AG08395 (cell line): ENCODE measurements at places on chromosomes 2 and 18.

DNA sequence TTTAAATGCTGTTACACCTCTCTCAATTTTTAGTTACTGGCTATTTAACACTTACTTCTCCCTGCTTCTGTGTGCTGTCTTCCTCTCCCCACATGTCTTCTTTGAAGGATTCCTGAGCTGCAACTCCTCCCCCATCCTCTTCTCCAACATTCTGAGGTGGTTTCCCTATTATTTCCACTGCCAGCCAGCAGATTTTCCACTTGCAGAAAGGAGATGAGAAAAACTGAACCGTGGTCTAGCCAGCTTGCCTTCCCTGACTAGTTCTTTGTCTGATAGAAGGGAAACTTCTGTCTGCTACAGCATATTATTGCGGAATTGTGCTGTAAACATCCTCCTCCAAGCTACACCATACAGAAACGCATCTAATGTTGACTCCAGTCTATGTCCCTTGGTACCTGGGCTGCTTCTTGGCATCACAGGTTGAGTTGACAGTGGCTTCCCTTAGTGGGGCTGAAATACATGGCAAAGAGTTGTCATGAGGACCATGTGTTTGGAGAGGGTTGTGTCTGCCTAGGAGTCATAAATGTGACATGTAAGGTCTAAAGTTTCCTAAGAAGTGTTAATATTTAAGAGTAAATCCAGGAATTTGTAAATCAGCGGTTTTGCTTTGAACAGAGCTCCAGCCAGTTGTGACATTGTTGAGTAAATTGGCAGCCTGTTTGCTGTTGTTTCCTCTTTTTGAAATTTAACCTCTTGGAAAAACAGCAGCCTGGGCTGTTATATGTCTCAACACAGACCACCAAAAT is 68.3 kb upstream of the RND3 start:
- no peak for DNase-seq

DNA sequence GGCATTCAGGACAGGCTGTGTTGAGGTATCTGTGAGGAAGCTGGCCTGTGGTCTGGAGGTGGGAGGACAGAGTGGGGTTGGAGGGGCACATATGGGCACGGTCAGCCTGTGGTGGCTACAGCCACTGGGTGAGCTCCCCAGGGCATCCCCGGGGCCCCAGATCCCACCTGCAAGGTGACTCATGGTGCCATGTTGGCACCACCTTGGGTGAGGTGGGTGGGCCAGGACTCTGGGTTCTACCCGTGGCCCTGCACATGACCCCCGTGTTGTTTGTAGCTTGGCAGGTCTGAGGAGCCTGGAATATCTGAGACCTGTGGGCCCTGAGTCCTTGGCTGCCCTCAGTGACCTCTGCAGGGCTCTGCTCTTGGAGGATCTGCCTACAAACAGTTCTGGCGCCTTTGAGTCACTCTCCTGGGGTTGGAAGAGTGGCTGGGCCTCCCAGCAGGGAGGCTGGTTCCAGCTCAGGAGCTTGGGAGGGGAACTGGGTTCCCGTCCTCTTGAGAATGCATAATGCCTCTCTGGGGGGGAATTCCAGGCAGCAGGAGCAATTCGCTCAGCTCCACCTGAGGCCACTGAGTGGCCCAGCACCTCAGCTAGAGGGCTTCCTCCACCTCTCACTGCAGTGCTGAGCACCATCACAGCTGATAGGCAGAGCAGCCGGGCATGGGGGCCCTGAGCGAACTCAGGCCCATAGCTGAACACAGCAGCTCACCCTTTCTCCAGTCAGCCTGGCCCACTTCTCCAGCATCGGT is 105.1 kb downstream of the DYSF start:
- no peak for DNase-seq

- DNase-seq = no peak
These were observed 108.8 kb downstream of the FMNL2 start for GRCh38 chr2:152443771-152444170.

- no peak for DNase-seq
These were observed 16.2 kb downstream of the SALL3 start for GRCh38 chr18:78995740-78996395.

- DNase-seq = no peak
These were observed 107.4 kb upstream of the GLI2 start for GRCh38 chr2:120628248-120628647.

GRCh38 chr2:216517447-216518225 is 19.0 kb downstream of the RPL37A start:
- DNase-seq = no peak

DNA sequence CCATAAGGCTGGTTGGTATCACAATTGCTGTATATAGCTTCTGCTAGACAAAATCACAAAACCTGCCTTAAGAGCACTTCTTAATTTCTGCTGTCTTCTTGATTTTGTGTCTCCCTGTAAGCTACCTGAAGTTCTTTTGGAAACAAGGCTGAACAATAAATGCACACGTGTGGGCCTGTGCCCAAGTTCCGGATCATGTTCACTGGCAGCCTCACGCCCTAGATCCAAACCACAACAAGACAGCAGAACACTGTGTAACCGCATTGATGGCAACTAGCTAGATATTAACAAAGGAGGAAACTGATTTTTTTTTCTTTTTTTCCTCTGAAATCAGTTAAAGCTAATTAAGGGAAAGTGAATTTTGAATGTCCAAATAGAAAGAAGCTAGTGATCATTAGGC is 81.5 kb upstream of the LYPD6B start:
- no peak for DNase-seq

DNA sequence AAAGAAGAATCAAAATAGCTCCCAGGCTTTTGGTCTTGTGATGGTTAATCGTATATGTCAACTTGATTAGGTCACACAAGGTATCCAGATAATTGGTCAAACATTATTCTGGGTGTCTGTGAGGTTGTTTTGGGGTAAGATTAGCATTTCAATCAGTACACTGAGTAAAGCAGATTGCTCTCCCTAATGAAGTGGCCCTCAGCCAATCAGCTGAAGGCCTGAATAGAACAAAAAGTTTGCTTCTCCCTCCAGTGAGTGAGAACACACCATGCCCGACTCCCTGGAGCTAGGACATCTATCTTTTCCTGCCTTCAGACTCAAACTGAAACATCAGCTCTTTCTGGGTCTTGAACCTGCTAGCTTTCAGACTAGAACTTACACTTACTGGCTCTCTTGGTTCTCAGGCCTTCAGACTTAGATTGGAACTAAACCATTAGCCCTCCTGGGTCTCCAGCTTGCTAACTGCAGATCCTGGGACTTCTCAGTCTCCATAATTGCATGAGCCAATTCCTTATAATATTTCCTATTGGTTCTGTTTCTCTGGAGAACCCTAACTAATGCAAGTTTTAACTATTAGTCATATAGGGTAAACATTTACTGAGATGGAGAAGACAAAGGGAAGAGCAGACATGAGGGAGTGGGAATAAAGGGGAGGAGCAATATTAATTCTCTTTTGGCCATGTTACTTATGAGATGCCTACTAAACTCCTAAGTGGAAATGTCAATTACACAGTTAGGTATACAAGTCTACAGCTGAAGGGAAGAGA is 25.5 kb downstream of the LNPK start:
- no peak for DNase-seq

DNA sequence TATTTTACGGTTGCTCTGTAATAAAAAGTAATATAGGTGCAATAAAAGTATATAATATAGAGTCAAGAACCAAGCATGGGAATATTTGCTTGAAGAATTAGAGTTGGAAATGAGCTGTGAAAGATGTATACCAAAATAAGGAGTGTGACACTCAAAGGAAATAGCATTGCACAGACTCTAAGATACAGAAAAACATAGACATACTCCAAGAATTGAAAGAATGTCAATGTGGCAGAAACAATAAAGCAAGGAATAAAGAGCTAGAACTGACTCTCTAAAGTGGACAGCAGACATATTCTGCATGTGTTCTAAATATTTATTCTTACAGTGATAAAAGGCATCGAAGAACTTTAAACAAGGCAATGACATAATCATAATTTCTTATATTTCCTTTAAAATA is 561.1 kb upstream of the SETBP1 start:
- DNase-seq = no peak

GRCh38 chr18:3060667-3061580 is 48.0 kb upstream of the LPIN2 start:
- no peak for DNase-seq

- DNase-seq = no peak
These were observed 112.2 kb downstream of the TRIB2 start for GRCh38 chr2:12828980-12829379.

- DNase-seq = no peak
These were observed 105.4 kb downstream of the SP100 start for GRCh38 chr2:230521386-230521785.

GRCh38 chr2:239496700-239497099 is 95.9 kb upstream of the HDAC4 start:
- no peak for DNase-seq

- peak; percentile 71 for DNase-seq
These were observed 86.4 kb downstream of the XRCC5 start for GRCh38 chr2:216195565-216196029.

- no peak for DNase-seq
These were observed 112.1 kb upstream of the PIEZO2 start for GRCh38 chr18:11261486-11261885.
